Effector CD4-positive, alpha-beta T cell (primary cell): ENCODE measurements at places on chromosomes 2 and 18.

DNA sequence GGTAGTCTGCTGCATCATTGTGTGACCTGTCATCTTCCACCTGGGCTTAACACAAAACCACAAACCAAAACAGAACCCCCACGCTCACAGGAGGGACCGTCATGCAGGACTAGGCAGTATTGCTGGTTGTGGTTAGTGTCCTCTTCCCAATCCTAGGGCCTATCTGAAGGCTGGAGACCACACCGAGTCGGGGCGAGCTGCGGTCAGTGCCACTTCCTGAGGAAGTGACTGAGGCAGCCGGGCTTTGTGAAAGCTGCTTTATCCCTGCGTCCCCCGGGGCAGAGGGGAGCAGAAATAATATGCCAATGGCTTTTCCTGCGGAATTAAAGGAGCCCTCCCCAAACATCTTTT lies 22.9 kb downstream of the ZNF532 start:
- no peak for DNase-seq

GRCh38 chr2:240893363-240893844 lies 2.6 kb downstream of the MAB21L4 start:
- no peak for DNase-seq

DNA sequence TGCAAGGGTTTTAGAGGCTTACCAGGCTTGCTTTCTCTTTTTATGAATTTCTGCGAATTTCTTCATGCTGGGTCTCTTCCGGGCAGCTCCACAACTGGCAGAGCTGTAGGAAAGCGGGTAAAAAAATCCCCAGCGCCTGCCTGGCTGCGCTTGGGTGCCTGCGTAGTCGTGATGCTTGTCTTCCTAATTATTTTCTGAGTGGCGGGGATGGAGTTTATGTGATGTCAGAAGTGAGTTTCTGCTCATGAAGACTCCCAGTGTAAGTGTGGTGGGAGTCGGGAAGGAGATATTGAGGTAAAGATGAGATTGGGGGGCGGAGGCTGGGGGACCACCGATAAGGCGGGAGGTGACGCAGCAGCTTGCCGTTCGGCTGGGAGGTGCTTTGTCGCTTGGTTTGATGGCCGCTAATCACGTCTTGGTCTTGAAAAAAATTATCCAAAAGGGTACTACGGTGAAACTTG lies 229.8 kb downstream of the LDLRAD4 start:
- no peak for DNase-seq

GRCh38 chr2:151422917-151423439 lies 13.3 kb downstream of the RIF1 start:
- no peak for DNase-seq

DNA sequence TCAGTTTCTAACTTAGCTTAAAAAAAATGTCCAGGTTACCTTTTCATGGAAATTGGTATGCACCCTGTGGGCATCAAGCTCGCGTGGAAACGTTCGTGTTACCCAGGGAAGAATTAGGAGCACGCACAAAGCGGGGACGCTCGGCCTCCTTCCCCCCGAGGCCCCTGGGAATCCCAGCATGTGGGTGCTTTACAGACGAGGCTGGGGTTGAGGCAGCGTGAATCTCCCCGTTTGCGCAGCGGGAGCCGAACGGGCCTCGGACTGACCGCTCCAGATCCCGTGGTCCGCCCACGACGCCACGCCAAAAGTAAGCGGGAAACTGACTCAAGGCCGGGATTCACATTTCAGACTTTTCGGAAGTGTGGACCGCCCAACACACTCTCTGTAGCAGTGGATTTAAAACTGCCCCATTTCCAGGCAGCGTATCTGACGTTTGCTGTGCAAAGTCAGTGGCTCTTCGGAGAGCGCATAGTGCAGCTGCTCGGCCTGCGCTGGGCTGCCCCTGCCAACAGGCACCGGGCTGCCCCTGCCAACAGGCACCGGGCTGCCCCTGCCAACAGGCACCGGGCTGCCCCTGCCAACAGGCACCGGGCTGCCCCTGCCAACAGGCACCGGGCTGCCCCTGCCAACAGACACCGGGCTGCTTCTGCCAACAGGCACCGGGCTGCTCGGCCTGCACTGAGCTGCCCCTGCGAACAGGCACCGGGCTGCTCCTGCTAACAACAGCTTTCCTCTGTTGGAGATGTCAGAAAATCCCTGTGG lies 49.7 kb downstream of the SH3YL1 start:
- DNase-seq = no peak

DNA sequence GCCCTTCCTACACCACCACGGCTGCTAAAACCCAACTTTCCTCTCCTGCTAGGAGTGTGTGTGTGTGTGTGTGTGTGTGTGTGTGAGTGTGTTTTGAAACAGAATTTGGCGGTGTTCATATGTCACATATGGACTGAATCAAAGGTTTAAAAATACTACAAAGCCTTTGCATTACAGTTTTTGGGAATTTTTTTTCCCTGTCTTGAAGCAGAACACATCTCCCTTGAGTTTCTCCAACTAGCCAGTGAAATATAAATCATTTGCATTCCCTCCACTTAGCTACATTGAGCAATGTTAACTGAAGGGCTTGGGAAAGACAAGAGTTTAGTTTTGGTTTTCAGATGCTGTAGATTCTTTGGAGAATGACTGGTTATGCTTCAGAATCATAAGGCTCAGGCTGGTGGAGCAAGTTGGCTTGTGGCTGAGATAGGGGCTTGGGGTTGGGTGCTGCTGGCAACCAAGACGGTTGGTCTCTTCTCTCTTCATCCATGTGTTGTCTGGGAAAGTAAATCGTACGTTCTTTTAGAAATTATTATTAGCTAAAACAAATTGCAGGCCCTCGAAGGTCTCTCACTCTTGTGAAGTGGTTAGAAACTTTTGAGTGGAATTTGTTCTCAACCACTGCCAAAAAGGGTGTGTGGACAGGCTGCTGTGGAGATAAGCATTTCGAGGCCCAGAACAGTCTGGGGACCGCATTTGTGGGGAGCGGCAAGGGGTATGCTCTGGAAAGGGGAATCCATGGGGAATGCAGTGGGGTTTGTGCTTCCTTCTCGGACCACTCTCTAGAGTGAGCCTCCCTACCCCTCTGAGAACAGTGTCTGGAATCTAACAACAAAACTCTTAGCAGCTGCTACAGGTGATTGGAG lies 1.4 kb downstream of the NRP2 start:
- no peak for DNase-seq

DNA sequence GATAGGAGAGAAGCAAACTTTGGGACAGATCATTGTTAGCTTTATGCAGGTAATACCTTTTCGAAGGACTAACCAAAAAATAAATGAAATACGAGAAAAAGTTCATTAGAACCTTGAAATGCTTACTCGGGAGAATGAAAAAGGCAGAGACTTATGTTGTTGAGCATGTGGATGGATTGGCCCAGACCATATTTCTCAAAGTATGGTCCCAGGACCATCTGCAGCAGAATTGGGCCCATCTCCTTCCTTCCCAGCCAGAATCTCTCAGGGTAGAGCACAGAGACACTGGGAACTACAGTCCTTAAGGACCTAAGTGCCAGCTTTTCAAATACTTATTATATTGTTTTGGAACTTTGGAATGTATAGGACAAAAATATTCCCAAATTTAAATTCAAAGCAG lies 50.8 kb downstream of the KCTD18 start:
- no peak for DNase-seq

DNA sequence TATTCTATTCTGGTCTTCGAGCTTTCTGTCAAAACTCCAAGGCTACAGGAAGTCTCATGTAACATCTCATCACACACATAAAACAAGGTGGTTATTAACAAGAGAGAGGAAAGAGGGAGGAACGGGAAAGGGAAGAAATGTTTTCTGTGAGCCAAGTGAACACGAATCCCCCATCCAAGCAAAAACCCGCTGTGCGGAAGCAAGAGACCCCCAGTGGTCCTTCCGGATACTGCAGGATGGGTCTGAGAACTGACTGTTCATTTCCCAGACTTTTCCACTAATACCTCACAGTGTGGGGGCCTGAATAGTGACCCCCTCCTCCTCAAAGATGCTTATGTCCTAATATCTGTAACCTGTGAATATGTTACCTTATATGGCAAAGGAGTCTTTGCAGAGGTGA lies 19.0 kb upstream of the DIPK1C start:
- no peak for DNase-seq

- no peak for DNase-seq
Measured at GRCh38 chr18:26710470-26711096, 154.9 kb downstream of the AQP4 start.

- DNase-seq = no peak
Measured at GRCh38 chr18:36141576-36141975, 11.9 kb downstream of the ELP2 start.

GRCh38 chr2:11811036-11811654 lies 64.7 kb downstream of the LPIN1 start:
- DNase-seq = no peak

DNA sequence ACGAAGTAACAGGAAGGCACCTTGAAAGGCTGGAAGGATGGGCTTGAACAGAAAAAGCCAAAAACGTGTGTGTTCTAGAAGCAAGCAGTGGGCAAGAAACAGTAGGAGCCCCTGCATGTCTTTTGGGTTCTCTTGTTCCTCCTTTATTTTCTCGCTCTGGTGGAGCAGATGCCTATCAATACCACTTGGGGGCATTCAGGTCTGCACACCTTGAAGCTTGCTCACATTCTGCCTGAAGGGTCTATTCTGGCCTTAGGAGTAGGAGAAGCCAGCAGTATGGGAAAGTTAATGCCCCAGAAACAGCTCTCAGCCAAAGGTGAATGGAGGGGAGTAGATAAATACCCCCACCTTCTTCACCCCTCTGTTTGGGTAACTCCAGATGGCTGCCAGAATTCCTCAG lies 204.5 kb downstream of the TXNL1 start:
- no peak for DNase-seq

DNA sequence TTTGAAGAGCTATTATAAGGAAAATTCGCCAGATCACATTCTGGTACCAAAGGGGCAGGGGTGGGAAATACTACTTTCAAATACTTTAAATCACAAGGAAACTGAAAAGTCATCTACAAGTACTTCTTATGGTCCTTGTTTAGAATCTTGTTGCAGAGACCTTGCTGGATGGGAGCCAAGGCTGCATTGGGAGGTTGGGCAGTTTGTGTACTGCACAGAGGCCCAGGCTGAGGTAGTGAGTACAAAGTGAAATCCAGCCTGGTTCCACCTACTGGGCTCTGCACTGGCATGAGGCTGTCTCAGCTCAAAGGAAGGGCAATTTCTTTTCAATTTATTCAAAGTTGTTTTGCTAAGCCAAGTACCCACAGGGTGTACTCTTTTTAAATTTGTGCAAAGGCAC lies 140.3 kb upstream of the DLX2 start:
- no peak for DNase-seq

GRCh38 chr2:23452853-23453420 lies 68.0 kb downstream of the KLHL29 start:
- no peak for DNase-seq

DNA sequence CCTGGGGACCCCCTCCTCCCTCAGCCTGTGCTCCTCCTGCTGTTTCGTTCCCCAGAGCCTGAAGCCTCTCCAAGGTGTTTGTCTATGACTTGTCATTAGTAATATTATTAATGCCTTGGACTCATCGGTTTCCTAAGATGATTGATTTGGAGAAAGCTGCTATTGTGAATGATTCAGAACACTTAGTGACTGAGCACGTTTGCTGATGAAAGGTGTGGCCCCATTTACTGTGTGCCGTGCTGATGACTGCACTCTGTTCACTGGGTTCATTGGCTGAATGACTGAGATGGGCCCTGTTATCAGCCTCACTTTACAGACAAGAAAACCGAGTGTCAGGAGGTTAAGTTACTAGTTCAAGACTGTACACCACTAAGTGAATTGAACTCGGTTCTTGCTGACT lies 111.4 kb downstream of the SPP2 start:
- no peak for DNase-seq
